HCT116 (cell line): ENCODE measurements at places on chromosomes 2 and 18. TPM values are rescaled to one million over a fixed set of nuclear protein-coding genes. Genes with fewer than 3 reads are reported as not detected.

The CYS1 gene
- total RNA-seq = 3.7 TPM

The POTEJ gene
- total RNA-seq = not detected

DNA sequence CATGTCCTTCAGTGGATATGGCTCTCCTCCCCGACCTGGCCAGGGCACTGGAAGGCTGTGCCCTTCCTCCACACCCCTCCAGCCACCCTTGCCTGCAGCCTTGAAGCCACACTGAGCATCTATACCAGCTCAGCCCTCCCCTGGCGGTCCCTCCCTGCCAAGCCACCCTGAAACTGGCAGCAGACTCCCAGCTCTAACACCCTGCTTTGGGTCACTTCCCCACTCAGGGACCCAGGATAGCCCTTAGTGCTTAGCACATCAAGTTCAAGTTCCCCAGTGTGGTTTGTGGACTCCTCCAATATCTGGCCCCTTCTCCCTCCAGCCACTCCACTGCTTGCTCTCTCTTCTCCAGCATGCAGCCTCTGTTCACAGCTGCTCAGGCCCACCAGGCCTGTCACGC, 89.4 kb downstream of the TNS1 start:
- H3K36me3 ChIP-seq = no peaks in the 10 kb centered on the region
- H3K4me3 ChIP-seq = no peak overlapping the region
- H3K27ac ChIP-seq = no peak overlapping the region
- DNase-seq = no peak
- no peaks in the 10 kb centered on the region for H3K4me1 ChIP-seq

DNA sequence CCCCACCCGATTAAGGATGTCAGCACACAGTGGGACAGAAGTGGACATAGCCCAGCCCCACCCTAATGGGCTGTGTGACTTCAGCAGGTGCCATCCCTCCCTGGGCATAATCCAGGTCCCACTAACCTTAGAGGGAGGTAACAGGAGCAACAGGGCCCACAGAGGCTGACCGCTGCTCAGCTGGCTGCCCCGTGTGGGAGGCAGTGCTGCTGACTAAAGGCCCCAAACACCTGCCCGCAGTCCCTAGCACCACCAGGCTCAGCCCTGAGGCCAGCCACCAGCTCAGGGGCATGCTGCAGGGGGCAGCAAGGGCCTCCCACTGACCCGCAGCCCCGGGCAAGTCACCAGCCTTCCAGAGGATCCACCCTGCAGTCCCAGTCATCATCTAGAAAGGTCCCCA, 14.6 kb downstream of the BIN1 start:
- H3K27me3 ChIP-seq = no peaks in the 10 kb centered on the region
- H3K27ac ChIP-seq = peak overlapping the region; percentile 6; the same call in 1 of the 2 replicates
- no peak for DNase-seq
- no peak overlapping the region for H3K4me3 ChIP-seq

- no peaks in the 10 kb centered on the region for H3K27me3 ChIP-seq
- no peak overlapping the region for H3K4me3 ChIP-seq
- no peaks in the 10 kb centered on the region for H3K4me1 ChIP-seq
- H3K36me3 ChIP-seq = no peaks in the 10 kb centered on the region
Observed at GRCh38 chr2:143937723-143938350, 582.1 kb downstream of the ZEB2 start.

DNA sequence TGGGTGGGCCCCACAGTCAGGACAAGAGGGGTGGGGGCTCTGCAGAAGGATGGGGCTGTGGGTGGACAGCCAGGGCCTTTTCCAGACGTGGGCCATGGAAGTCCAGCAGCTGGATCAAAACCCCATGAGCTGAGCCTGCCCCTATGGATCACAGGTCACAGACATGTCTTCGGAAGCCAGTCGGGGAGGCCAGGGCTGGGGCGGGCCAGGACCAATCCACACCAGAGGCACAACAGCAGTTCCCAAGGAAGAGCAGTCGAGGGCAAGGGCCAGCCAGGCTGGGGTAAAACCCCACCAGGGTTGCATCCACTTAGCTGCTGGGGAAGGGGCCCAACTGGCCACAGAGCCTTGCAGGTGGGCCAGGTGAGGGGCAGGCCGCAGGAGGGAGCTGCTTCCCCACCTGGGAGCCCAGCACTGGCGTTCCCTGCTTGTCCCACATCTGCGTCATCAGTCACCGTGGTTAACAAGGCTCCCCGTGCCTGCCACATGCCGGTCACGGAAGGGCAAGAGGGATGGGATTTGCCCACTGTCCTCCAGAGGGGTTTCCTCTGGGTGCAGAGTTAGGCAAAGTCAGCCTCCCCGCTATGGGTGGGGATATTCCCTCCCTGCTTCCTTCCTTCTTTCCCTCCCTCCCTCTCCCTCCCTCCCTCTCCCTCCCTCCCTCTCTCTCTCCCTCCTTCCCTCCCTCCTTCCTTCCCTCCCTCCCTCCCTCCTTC, 46.4 kb upstream of the ODC1 start:
- H3K4me1 ChIP-seq = peaks cover 18% of the 10 kb centered on the region
- no peaks in the 10 kb centered on the region for H3K36me3 ChIP-seq
- H3K27ac ChIP-seq = no peak overlapping the region
- no peaks in the 10 kb centered on the region; the same call in 1 of the 2 replicates for H3K27me3 ChIP-seq

- H3K4me3 ChIP-seq = no peak overlapping the region
- DNase-seq = no peak
- no peaks in the 10 kb centered on the region for H3K27me3 ChIP-seq
- H3K36me3 ChIP-seq = 0 out of 2 replicates have a peak, but pooled peaks cover 2% of the 10 kb centered on the region
Observed at GRCh38 chr2:191366199-191366598, 121.0 kb downstream of the MYO1B start.

DNA sequence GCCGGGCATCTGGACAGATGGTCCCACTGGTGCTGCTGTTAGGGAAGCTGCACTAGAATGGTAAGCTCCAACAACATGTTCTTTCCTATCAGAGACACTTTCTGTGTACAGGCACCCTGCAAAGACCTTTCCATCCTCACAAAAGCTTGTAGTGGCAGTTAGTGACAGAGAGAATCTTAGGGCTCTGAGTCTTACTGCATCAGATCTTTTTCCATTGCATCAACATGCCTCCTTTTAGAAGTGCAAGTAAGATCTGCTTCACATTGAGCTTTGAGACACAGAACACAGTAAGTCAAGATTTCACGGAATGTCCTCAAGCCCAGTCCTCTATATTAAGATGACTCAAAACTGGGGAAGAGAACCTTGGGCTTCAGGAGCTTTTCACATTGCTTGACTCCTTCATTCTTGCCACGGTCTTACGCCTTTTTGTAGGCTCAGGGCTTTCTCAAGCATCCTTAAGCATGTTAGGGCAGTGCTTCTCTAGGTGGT, 52.6 kb downstream of the ARL4C start:
- no peak overlapping the region for H3K27ac ChIP-seq
- H3K27me3 ChIP-seq = no peaks in the 10 kb centered on the region
- DNase-seq = no peak
- no peak overlapping the region for H3K4me3 ChIP-seq

- H3K27ac ChIP-seq = no peak overlapping the region
- DNase-seq = no peak
- no peaks in the 10 kb centered on the region for H3K36me3 ChIP-seq
- peaks cover 7% of the 10 kb centered on the region; the same call in 1 of the 2 replicates for H3K4me1 ChIP-seq
- H3K27me3 ChIP-seq = no peaks in the 10 kb centered on the region
Observed at GRCh38 chr2:101787097-101787496, 89.6 kb downstream of the MAP4K4 start.
